ENCODE measurements at places on chromosomes 2 and 18.

DNA sequence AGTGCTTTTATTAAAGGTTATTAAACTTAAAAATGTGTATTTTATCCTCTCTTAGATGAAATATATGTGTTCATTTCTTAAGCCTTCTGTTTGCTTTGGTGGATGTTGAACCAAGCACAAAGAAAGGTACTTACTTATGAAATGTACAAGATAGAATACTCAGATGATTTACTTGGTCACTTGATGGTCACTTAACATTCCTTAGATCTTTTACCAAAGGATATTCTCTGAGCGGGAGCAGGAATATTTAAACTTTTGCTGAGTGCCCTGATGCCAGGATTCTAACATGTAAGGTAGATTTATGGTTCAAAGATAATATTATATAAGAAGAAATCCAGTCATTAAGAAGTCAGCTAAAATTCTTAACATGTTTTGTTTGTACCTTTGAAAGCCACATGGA is 193.5 kb upstream of the ZEB2 start:
- no peak for DNase-seq

- DNase-seq = peak; percentile 20
These were observed 3.3 kb downstream of the AFG3L2 start for GRCh38 chr18:12373771-12374116.

- no peak for DNase-seq
These were observed 237.5 kb downstream of the ZBTB7C start for GRCh38 chr18:48171490-48172188.

DNA sequence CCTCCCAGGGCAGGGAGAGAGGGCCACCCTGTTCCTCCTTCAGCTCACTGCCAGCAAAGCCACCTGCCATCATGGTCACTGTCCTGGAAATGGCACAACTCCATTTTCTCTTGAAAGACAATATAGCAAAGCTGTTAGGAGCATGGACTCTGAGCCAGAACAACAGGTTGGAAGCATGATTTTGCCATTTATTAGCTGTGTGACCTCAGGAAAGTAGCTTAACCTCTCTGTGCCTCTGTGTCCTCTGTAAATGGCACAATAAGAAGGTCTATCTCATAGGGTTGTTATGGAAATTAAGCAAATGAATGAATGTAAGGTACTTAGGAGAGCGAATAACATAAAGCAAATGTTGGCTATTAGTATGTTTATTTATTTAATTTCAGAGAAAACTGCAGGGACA is 730.4 kb upstream of the ID2 start:
- no peak for DNase-seq

DNA sequence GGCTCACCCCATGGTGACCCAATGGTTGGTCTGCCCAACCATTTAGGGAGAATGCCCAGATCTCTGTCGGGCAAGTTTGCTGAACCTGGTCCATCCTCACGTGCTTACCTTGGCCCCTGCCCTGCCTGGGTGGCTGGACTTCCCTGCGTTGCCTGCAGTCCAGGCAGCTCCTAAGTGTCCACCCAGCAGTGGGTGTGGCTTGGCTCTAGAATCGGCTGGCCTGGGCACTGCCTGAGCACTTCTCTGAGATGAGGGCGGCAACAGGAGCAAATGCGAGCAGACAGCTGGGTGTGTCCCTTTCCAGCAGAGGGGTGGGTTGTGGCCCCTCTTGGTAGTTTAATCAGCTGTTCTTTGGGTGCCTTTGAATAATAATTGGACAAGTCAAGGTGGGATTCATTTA is 11.3 kb downstream of the PCARE start:
- DNase-seq = no peak

- no peak for DNase-seq
These were observed 98.9 kb upstream of the CYP1B1 start for GRCh38 chr2:38174646-38175423.

DNA sequence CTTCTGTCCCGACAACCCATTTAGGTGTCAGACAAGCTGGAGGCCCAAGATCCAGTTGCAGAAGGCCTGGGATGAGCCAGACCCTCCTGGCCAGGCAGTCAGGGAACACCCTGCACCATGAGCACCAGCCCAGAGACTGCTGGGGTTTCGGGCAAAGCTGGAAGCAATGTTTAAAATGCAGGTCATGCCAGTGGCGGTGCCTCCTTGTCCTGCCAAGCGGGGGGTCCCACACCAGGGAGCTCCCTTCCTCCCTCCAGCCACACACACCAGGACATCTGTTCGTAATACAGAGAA is 230.2 kb downstream of the ATAD2B start:
- DNase-seq = no peak

- DNase-seq = no peak
These were observed 28.8 kb downstream of the PSD4 start for GRCh38 chr2:113202305-113203216.

- no peak for DNase-seq
These were observed 497 bp downstream of the PLA2R1 start for GRCh38 chr2:160061944-160062291.

- DNase-seq = no peak
These were observed 573 bp downstream of the WDR7 start for GRCh38 chr18:56651771-56652092.

- no peak for DNase-seq
These were observed 1392.9 kb upstream of the ACVR2A start for GRCh38 chr2:146451972-146452371.

- no peak for DNase-seq
These were observed 360.6 kb upstream of the SLC14A2 start for GRCh38 chr18:45254709-45255082.

- no peak for DNase-seq
These were observed 3.3 kb downstream of the HES6 start for GRCh38 chr2:238236571-238236970.

GRCh38 chr2:23346029-23346428 is 39.0 kb upstream of the KLHL29 start:
- no peak for DNase-seq

GRCh38 chr2:52658598-52658997 is 1109.0 kb upstream of the CHAC2 start:
- DNase-seq = no peak

GRCh38 chr2:165016772-165017411 is 61.6 kb upstream of the SLC38A11 start:
- DNase-seq = peak; percentile 75

- DNase-seq = no peak
These were observed 10.9 kb upstream of the SLC4A3 start for GRCh38 chr2:219616550-219616949.

GRCh38 chr2:240134466-240134865 is 1.6 kb downstream of the COPS9 start:
- no peak for DNase-seq

- DNase-seq = no peak
These were observed 346.6 kb downstream of the CBLN2 start for GRCh38 chr18:72197591-72197990.

DNA sequence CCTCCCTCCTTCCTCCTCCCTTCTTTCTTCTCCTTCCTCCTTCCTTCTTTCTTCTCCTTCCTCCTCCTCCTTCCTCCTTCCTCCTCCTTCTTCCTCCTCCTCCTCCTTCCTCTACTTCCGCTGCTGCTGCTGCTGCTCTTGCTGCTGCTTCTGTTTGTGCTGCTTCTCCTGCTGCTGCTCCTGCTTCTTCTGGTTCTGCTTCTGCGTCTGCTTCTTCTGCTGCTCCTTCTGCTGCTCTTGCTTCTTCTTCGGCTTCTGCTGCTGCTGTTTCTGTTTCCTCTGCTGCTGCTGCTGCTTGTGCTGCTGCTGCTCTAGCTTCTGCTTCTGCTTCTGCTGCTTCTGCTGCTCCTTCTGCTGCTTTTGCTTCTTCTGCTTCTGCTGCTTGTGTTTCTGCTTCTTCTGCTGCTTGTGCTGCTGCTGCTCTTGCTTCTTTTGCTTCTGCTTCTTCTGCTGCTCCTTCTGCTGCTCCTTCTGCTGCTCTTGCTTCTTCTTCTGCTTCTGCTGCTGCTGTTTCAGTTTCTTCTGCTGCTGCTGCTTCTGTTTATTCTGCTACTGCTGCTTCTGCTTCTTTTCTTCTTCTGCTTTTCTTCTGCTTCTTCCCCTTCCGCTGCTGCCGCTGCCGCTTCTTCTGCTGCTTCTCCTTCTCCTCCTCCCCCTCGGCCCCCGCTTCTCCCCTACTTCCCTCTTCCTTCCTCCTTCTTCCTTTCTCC is 8.6 kb downstream of the SNRNP27 start:
- peak; percentile 87 for DNase-seq

DNA sequence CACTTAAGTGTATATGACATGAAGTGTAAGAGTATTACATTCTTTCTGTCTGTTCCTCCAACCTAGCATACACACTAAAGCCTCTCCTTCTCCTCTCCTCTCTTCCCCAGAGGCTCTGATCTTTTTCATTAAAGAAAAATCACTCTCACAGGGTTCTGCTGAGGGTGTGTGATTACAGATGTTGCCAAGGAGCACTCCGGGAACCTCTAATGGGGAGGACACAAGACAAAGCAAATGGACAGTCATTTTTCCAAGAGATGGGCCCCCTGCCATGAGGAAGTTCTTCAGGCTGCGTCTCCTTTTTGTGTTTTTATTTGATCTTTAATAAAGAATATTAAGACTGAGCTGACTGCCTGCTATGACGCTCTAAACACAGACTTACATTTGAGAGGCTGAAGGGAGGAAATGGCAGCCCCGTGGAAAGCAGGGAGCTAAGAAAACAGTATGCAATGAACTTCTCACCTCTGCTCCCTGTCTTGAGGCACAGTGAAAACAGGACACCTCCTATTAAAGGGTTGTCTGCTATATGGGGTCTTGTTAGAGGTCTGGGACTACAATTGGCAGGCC is 578.1 kb downstream of the PIK3C3 start:
- DNase-seq = no peak

DNA sequence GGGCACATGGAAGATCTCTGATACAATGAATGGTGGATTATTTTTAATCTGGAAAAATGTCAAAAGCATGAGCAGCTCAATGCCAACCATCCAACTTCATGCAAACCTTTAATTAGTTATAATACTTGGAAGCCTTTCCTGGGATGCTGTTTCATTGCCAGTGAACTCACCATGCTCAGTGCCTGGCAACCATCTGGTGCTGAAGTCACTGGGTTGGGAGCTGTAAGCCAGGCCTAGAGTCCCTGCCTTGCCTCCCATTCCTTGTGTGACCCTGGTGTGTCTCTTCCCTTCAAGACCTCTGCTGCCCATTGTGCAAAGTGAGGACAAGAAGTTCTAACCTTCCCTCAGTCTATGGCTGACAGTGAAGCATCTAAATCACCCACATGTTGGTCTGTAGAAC is 458.7 kb downstream of the RNF144A start:
- DNase-seq = no peak

GRCh38 chr2:6828299-6828584 is 37.5 kb downstream of the CMPK2 start:
- peak; percentile 81 for DNase-seq

- DNase-seq = no peak
These were observed 179.6 kb downstream of the NCK2 start for GRCh38 chr2:105924271-105924670.

DNA sequence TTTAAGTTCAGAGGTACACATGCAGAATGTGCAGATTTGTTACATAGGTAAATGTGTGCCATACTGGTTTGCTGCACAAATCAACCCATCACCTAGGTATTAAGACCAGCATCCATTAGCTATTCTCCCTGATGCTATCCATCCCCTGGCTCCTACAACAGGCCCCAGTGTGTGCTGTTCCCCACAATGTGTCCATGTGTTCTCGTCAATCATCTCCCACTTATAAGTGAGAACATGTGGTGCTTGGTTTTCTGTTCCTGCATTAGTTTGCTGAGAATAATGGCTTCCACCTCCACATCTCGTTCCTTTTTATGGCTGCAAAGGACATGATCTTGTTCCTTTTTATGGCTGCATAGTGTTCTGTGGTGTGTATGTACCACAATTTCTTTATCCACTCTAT is 75.8 kb downstream of the SUCLG1 start:
- DNase-seq = no peak

GRCh38 chr2:25688236-25688635 is 14.9 kb upstream of the DTNB start:
- DNase-seq = no peak

- DNase-seq = no peak
These were observed 166.6 kb downstream of the TNS1 start for GRCh38 chr2:217835931-217836891.

DNA sequence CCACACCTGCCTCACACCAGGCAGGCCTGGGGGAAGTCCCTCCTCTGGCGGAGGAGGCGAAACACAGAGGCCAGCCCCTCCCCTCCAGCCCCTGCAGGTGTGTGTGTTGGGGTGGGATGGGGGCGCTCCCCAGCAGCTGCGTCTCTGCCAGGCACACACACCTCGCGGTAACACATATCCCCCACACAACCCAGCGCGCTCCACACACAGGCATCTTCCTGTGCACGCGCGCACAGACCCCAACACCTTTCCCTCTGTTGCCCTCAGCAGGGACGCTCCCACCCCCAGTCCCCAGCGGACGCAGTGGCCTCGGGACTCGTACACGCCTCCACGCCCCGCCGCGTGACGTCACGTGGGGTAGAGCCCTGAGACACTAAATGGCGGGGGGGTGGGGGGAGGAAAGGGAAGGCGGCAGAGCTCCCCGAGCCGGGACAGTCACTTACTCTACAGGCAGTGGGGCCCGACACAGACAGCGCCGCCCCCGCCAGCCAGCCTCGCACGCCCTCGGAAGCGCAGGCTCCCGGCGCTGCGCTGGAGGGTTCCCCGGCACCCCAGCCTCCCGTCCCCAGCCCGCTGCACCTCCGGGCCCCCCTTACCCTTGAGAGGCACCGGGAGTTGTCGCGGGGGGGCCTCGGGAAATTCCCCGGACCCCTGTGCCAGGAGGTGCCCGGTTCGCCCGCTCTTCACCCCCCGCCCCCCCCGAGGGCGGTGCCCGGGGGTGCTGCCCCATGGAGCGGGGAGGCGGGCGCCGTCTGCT is at the start of gene WNT10A:
Gene WNT10A, plus strand, starts transcription at position 751 of the 757 bp plus-strand sequence. CDS start 144 bp downstream, outside the sequence.
- DNase-seq = no peak

GRCh38 chr18:8499810-8500675 is 109.2 kb upstream of the RAB12 start:
- no peak for DNase-seq

DNA sequence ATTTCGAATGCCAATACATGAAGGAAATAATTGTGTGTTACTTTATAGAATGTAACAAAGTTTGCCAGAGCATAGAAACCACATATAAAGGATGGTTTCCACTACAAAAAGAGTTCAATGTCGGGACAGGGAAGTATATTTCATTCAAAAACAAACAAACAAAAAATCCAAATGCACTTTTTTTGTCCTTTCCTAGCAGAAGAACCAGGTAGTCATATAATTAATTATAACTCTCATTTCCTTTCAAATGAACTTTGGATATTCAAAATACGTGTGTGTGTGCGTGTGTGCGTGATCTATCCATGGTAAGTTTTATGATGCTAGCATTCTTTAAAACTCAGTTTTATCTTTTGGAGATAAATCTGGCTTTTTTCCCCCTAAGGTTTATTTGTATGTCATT is 8.3 kb downstream of the FN1 start:
- DNase-seq = no peak

All from Kasumi-1 (cell line).